NCI-H1417 (cell line): ENCODE measurements at places on chromosomes 1 and 21.
A peak's percentile ranks its signal among the peaks of the same experiment; 100 is the strongest.

- DNase-seq = no peak
These were observed 7.8 kb upstream of the MMEL1 start for GRCh38 chr1:2640626-2641025.

DNA sequence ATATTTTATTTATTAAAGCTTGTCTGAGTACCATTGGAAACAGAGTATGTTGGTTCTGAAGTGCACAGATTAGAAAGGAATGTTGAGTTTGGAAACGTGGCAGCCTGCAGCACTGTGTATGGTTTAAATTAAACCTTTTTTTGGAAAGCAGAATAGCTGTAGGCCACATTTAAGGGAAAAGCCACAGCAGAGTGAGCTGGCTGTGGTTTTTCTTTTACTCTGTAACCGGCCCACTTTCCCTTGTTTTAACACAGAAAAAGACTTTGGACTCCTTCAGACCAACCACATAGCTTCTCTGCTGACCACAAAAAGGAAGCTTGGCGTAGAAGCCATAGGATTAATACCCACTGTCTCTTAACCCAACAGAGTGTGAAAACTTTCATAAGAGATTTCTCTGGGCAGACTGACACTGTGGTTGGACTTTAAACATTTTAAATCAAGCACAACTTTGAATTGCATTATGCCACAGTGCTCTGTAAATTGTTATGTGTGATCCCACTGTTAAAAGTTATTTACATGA lies 75.2 kb downstream of the NFIA start:
- DNase-seq = no peak

DNA sequence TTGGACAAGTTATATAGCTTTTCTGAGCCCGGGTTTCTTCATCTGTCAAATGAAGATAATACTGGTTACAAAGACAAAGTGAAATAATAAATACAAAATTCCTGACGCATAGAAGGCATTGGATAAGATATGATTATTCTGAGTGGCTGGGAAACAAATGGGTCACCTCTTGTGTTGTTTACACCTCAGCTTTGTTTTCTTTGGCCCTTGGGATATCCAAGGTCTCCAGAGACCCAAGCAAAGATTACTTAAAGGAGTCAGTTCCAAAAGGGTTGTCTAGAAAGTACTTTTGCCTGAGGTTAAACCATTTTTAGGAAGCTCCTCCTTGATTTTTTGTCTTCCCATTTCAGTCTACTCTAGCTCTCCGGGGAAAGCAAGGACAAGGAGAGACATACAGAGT lies 9.7 kb downstream of the KHDRBS1 start:
- no peak for DNase-seq

DNA sequence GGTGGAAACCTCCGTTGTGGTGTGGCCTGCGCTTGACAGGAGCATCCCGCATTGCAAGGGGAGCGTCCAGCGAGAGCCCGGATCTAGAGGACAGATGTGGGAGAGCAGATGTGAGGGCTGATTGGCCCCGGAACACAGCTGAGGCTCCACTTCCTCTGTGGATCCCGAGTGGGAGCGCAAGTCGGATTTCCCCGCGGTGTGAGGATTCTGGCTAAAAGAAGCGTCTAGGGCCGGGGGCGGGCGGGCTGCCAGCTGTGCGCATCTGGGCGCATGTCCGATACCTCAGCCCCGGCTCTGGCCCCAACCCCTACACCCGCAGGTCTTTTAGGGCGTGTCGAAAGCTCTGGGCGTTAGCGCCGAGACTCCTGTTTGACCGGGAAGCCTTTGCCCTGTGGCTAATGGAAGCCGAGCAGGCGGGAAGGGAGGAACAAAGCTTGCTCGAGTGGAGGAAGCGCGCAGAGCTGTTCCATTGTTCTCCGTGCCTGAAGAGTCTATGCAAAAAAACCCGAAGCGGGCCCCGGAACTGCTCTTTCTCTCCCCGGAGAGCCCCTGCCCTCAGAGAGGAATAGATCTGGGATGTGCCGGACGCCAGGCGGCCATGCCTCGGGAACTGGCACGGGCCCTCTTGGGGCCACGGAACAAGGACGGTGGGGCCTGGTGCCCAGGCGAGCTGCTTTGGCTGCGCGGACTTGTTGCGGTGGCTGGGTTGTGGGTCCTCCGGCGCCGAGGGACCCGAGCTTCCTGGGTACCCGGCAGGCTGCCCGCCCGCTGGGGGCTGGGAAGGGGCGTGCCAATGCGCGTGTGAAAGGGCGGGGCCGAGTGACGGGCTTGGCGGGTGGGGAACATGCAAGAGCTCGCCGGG lies 111.1 kb downstream of the NAV1 start:
- DNase-seq = peak; percentile 70

- DNase-seq = no peak
These were observed 1.4 kb downstream of the BCL10 start for GRCh38 chr1:85274969-85275453.

DNA sequence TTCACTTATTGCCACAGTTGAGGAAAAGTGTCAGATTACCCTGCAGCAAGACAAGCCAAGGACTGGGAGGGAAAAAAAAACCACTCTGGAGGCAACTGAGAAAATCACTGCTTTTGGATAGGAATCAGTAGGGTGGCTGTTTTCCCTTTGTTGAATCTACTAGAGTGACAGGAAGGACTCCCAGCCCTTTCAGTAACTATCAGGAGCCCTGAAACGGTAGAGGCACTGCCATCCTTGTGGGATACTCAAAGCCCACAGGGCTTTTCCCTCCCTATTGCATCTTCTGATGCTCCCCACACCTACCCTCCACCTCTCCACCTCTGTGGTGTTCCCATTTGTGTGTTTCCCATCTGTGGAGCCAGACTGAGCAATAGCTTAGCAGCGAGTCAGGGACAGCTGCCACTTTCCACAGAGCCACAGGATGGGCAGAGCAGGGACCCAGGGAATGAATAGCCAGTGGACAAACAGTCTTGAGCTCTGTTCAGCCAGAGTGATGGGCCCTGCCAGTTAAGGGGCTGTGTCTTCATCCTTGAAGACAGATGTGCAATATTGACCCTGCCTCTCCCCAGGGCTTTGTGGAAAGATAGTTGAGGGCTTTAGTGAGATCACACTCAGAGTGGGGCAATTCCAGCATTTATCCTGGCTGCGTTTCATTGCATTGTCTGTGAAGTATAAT lies 13.9 kb downstream of the UBIAD1 start:
- no peak for DNase-seq

- peak; percentile 23 for DNase-seq
These were observed 163.5 kb upstream of the RUNX1 start for GRCh38 chr21:35212393-35213127.

GRCh38 chr1:17847111-17847510 lies 92.0 kb downstream of the ACTL8 start:
- no peak for DNase-seq

DNA sequence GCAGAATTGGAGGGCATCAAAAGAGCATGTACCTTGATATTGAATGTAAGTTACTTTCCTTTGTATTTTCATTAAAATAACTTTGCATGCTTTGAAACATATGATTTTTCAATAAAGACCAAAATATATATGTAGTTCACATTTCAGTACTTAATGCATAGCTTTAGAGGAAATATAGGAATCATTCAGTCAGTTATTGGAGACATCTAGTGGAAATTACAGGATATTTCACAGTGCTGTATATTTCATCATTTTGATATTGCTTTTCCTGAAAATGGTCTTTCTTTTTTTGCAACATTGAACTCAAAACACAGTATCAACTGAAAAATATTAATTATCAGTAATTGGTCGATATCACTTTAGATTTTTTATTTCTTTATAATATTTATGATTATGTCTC lies 375.8 kb downstream of the NCAM2 start:
- peak; percentile 40 for DNase-seq

DNA sequence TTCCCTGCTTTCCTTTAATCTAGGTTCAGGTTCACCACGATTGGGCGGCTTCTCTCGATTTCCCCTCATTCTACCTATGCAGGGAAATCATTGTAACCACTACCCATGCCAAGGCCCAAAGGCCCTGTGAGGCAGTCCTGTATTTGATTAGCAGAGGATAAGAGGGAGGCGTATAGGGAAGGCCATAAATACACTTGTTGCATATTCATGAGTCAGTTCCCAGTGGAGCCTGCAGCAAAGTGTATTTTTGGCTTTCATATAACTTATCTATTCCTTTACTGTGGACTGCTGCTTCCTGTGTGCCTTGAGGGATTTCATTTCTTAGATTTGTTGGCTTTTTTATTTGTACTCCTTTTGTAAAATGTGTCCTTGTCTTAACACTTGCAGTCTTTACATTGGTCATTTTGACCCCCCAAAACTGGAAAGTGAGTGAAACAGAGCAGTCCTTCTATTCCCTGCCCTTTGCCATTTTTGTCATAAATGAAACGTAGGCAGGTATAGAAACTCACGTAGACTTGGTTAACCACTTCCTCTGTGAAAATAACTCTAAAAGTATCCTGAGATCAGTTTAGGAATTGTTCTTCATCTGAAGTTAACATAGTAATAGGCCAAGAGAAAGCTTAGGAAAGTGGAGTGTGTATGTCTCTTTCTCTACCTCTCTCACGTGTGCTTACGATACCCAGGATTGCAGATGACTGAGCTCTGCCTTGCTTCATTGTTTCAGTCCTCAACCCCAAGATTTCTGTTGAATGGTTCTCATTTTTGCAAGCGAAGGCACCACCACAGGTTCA lies 19.6 kb upstream of the KCNQ4 start:
- DNase-seq = no peak

DNA sequence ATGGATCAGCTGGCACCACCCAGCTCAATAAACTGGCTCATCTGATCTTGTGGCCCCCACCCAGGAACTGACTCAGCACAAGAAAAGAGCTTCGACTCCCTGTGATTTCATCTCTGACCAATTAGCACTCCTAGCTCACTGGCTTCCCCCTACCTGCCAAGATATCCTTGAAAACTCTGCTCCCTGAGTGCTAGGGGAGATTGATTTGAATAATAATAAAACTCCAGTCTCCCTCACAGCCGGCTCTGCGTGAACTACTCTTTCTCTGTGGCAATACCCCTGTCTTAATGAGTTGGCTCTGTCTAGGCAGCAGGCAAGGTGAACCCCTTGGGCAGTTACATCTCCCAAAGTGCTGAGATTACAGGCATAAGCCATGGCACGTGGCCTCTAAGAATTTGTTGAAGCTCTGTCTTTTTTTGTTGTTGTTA lies 11.8 kb upstream of the RHBDL2 start:
- DNase-seq = no peak

- peak; percentile 46 for DNase-seq
These were observed 7.6 kb downstream of the ZBTB48 start for GRCh38 chr1:6587261-6588005.

GRCh38 chr1:105396001-105396400 lies 1646.3 kb downstream of the AMY1C start:
- DNase-seq = no peak

GRCh38 chr21:38958323-38958705 lies 152.6 kb downstream of the ETS2 start:
- peak; percentile 21 for DNase-seq

- no peak for DNase-seq
These were observed 116.5 kb upstream of the SLC45A1 start for GRCh38 chr1:8201331-8201861.

- DNase-seq = no peak
These were observed 11.2 kb downstream of the CREG1 start for GRCh38 chr1:167542109-167543032.

DNA sequence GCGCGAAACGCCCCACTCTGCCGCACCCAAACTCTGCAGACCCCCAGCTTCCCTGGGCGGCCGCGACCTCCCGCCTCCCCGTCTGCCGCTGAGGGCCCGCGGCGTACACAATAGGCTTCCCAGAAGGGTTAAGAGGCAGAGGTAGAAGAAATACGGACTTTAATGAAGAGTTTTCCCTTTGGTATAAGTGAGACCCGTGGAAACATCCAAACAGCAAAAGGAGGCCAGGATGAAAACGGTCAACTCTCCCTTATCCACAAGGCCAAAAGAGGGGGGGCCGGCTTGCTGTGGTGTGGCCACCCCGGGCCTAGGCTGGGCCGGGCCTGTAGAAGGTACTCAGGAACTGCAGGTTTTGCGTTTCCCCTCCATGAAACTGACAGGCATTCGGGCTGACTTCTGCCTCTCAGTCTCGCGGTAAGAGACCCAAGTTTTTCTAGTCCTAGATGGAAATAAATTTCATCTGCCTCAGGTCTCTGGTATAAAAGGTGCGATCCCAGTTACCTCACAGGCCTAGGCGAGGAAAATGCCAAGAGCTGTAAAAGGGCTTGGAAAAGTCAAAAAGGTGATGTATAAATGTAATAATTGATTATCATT lies 671 bp upstream of the PYGO2 start:
- peak; percentile 74 for DNase-seq

DNA sequence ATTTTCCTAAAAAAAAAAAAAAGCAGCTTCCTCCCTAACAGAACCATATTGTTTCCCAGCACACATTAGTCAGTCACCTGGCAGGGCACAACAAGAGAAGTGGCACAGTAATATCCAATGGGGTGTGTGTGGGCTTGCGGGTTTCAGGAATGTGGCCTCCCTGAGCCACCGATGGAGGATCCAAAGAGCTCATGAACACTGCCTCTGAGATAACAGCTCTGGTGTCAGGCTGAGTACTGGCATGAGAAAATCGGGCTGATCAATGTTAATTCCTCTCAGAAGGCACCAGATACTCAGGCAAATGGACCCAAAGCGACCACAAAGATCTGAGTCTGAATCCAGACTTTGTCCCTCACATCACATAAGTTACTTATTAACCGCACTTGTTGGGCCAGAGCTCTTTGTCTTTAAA lies 2.2 kb upstream of the LYPD8 start:
- DNase-seq = no peak

DNA sequence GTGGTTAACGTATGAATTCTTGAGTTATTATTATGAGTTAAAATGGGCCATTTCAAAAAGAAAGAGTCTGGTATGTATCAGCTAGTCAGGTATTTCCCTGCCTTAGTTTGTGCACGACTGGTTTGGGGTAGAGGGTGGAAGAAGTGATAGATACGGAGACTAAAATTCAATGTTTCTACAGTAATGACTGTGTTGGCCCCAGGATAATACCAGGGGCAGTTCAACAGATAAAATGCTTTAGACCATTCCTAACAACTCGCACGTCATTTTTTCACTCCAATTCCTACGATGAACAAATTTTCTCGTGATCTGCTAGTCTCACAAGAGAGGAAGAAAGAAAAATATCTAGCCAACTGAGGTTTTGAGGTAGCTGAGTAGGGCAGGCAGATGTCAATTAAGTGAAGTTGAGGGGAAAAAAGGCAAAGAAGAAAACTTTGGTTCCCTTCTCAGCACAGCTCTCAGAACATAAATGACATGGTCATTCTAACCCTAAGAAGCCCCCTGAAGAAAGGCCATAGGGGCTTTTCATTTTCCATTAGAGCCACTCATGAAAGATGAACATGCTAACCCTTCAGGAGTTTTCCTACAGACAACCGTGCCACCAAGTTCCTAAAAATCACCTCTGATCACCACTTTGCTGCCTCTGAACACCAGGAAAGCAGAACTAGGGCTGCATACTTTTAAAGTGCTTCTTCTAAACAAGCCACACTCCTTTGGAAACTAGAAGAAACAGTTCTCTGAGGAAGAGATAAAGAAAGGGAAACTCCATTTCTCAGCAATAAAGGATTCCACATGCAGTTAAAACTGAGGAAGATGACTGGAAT lies 5.6 kb downstream of the MCOLN2 start:
- no peak for DNase-seq

GRCh38 chr1:21704145-21704544 lies 35.0 kb upstream of the RAP1GAP start:
- no peak for DNase-seq
